Muscle of arm (tissue), 14 donors: ENCODE measurements at places on chromosomes 13 and 19. TPM values are rescaled to one million over a fixed set of nuclear protein-coding genes. Genes with fewer than 3 reads are reported as not detected.

CGB2 gene
- polyA plus RNA-seq = not detected

- peak; percentile 77 for DNase-seq
Measured at GRCh38 chr19:42255766-42256745, 1.1 kb upstream of the ERF start.

RGS9BP gene
- not detected for polyA plus RNA-seq

DNA sequence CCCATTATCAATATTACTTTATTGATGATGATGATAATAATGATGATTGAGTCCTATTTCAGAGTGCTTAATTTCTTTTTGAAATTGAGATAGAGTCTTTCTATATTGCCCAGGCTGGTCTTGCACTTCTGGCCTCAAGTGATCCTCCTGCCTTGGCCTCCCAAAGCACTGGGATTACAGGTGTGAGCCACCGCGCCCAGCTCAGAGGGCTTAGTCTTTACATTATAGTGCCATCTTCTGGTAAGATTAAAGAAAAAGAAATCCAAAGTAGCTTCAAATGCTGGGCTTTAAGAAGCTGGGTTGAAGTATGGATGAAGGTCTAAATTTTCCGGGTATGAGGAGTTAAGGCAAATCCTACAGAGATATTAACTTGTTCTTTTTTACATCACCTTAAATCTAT lies 3.4 kb upstream of the ZNF333 start:
- DNase-seq = no peak

DNA sequence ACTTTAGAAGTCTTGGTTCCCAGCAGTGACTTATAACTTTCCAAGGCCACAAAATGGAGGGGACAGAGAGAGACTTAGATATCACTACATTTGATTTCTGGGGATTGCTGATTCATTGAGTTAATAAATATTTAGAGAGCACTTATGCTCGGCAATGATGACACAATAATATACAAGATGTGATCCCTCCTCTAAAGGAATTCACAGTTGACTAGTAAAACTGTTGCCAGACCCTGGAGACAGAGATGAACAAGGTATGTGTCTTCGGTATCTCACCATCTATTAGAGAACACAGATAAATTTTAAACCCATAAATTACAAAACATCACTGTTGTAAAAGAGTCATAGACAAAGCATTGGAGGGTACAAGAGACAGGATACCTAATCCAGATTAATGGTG lies 437.5 kb downstream of the FOXO1 start:
- no peak for DNase-seq

GRCh38 chr19:28301961-28302360 lies 911.0 kb downstream of the UQCRFS1 start:
- no peak for DNase-seq

YJEFN3 gene
- polyA plus RNA-seq = 4.7 TPM

DNA sequence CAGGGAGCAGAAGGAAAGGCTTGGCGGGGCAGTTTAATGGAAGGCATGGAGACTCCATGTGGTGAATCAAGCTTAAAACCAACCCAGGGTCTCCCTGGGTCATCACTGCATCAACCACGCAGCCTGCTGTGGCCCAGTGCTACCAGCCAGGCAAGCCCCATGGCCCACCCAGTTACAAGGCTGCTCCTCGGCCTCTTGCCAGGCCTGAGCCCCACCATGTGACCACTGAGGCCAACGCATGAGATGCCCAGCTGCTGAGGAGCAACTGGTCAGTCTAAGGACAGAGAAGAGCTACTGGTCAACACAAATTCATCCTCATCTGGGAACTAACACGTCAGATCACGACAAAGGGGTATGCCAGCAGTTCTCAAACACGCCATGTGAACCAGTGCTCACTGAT lies 15.4 kb upstream of the KPTN start:
- no peak for DNase-seq

DNA sequence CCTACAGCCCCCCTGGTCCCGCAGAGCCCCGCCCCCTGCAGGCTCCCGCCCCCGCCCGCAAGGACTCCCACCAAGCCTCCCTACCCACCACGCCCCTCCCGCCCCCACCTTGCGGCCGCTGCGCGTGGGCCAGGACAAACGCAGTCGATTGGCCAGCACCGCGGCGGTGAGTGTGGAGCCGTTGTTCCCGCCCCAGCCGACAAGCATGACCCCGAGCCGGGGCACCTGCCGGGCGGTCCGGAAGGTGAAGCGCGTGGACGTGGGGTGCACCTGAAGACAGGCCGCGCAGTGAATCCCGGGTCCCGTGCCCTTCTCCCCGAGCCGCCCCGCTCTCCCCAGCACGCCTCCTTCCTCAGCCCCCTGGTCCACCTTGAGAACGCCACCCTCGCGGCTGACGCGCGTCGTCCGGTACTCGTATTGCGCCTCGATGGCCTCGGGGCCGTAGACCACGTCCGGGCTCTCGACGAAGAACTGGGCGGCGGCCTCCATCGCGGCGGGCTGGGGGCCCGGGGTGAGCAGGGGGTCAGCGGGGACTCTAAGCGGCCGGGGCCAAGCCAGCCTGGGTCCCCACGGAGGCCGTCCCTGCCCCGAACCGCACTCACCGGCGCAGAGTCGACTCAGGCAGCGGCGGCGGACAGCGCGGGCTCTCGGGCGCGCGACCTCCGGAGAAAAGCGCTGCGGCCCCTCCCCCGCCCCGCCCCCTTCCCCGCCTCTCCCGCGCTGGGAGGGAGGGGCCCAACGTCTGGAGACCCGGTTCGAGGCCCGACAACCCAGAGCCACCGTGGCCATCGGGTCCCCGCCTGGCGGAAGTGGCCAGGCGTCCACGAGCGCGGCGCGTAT lies at the start of gene ISYNA1:
TSS of gene ISYNA1 (minus strand) at position 643 of the 840 bp plus-strand sequence. CDS start at position 489, 154 bp downstream.
- DNase-seq = no peak

REEP6 gene
- 1.6 TPM for polyA plus RNA-seq

GRCh38 chr19:3975144-3975543 lies 4.2 kb upstream of the DAPK3 start:
- no peak for DNase-seq

GRIN2D gene
- polyA plus RNA-seq = 1.1 TPM

HPN gene
- not detected for polyA plus RNA-seq

RNF17 gene
- 0.07 TPM for polyA plus RNA-seq
